Kasumi-1 (cell line): ENCODE measurements at places on chromosomes 12 and 14.

DNA sequence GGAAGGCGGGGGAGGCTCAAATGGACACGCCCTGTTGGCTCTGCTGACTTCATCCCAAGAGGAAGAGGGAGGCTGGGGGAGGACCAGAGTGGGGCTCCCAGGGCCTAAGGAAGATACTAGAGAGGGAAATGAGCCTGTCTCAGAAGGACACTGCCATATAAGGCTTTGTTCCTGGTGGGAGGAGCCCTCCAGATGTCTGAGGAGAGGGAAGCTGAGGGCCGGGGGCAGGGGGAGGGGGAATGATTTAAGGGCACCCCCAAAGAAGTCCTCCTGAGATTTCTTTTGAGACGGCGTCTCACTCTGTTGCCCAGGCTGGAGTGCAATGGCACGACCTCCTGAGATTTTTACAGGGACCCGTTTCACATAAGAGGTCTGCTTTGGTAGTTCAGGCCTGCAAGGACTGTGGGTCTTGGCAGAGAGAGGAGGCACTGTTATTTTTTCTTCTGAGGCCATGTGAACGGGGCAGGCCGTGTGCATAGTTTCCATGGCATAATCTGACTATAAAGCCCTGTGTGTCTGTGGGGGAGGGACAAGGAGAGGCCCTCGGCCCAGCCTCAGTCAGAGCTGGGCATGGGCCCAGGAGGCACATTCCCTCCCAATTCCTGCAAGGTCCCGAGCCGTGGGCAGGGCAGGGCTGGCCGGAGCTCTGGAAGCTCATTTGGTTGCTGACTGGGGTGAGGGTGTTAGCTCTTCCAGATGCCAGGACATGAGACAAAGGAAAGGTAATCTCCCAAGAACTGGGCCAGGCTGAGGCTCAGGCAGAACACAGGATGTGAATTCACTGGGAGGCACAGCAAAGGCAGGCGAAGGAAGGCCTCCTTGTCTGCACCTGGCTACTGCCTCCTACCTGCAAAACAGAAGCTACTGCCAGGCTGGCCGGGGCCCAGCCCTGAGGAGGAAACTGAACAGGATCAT is 22.2 kb upstream of the PLEKHG3 start:
- DNase-seq: no peak

- DNase-seq: no peak
These were observed 94.1 kb downstream of the DUSP16 start for GRCh38 chr12:12468575-12468974.

GRCh38 chr14:97276573-97276972 is 479.4 kb downstream of the VRK1 start:
- DNase-seq: peak; percentile 26

DNA sequence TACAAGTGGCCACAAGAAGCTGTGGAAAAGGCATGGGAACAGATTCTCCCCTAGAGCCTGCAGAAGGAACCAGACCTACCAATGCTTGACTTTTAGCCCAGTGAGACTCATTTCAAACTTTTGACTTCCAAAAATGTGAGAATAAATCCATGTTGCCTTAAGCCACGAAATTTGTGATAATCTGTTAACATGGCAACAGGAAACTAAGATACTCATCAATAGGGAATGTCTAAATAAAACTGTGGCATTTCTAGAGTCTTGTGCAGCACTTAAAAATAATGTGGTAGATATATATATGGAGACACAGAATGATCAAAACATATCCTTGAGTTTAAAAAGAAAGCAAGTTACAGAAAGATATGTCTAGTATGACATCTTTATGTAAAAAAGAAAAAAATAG is 12.0 kb downstream of the HECTD4 start:
- no peak for DNase-seq

DNA sequence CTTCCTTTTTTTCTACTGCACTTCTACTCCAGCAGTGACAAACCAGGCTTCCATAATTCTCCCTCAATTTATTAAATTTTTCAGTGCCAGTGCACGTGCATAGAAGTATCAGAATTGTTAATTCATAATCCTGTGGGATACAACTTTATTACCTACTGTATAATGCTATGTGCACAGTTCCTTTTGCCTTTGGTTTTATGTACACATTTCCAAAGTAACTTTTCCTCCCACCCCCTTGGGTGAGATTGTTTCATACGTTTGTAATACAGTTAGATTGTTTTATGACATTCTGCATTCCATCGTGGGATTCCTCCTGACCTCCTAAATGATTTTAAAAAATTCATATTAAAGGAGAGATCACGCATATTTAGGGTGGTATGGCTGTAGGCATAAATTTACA is 128.1 kb downstream of the TTC6 start:
- no peak for DNase-seq

GRCh38 chr14:56340932-56341331 is 222.7 kb downstream of the PELI2 start:
- no peak for DNase-seq

- DNase-seq: no peak
These were observed 7.5 kb upstream of the ZFP36L1 start for GRCh38 chr14:68800390-68800789.
